Natural killer cell (primary cell): ENCODE measurements at places on chromosomes 5 and 9. TPM values are rescaled to one million over a fixed set of nuclear protein-coding genes. Genes with fewer than 3 reads are reported as not detected.

DNA sequence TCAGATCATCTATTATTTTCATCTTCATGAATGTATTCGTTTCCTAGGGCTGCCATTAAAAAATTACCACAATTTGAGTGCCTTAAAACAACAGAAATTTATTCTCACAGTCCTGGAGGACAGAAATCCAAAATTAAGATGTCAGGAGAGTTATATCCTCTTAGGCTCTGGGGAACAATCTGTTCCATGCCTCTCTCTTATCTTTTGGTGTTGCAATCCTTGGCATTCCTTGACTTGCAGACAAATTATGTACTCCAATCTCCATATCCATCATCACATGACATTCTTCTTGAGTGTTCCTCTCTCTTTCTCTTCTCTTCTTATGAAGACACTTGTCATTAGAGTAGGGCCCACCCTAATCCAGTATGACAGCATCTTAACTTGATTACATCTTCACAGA lies 339.4 kb downstream of the EFNA5 start:
- no peaks in the 10 kb centered on the region for H3K36me3 ChIP-seq
- no peak overlapping the region for H3K27ac ChIP-seq
- no peak overlapping the region for H3K4me3 ChIP-seq
- DNase-seq = no peak
- no peaks in the 10 kb centered on the region for H3K4me1 ChIP-seq

DNA sequence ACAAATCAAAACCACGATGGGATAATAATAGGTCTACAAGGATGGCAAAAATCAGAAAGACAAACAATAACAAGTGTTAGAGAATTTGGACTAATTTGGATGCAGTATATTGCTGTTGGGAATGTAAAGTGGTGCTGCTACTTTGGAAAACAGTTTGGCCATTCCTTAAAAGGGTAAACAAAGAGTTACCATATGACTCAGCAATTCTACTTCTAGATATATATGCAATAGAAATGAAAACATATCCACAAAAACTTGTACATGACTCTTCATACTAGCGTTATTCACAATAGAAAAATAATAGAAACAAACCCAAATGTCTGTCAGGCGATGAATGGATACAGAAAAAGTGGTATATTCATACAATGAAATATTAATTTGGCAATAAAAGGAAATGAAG lies 58.3 kb downstream of the JAK2 start:
- peaks cover 21% of the 10 kb centered on the region for H3K36me3 ChIP-seq
- no peak overlapping the region for H3K4me3 ChIP-seq
- DNase-seq = no peak
- no peak overlapping the region for H3K27ac ChIP-seq
- H3K27me3 ChIP-seq = no peaks in the 10 kb centered on the region

The SKIC3 gene
- 94.1 TPM for total RNA-seq

The RHOBTB3 gene
- total RNA-seq = 55.1 TPM

The KDM4C gene
- total RNA-seq = 137 TPM

GRCh38 chr5:2432076-2432920 lies 319.2 kb downstream of the IRX2 start:
- no peak overlapping the region for H3K27ac ChIP-seq
- no peak for DNase-seq
- no peaks in the 10 kb centered on the region for H3K4me1 ChIP-seq
- H3K27me3 ChIP-seq = no peaks in the 10 kb centered on the region
- no peaks in the 10 kb centered on the region for H3K36me3 ChIP-seq
- no peak overlapping the region for H3K4me3 ChIP-seq

- no peak overlapping the region for H3K27ac ChIP-seq
- no peak for DNase-seq
- H3K36me3 ChIP-seq = no peaks in the 10 kb centered on the region
- H3K4me3 ChIP-seq = no peak overlapping the region
These were observed 42.8 kb upstream of the PARP8 start for GRCh38 chr5:50623666-50624065.

DNA sequence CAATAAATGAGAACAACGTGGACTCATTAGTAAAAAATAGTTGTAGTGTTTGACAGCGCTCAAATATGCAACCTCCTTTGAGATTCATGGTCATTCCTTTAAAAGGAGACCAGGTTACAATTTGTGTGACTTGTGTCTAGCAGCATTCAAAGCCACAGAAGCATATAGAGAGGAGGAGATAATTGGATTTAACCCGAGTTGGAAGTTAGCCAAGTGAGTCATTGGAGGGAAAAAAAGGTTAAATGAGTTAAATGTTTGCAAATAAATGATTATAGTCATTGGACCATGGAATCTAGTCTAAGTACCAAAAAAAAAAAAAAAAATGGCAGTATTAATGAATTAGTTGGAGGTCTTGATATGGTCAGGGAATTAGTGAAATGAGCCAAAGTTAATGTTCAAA lies 90.9 kb downstream of the ITGA1 start:
- H3K4me3 ChIP-seq = no peak overlapping the region
- no peak overlapping the region for H3K27ac ChIP-seq
- no peaks in the 10 kb centered on the region for H3K4me1 ChIP-seq
- H3K36me3 ChIP-seq = no peaks in the 10 kb centered on the region
- no peaks in the 10 kb centered on the region for H3K27me3 ChIP-seq

The AGPAT2 gene
- 19.4 TPM for total RNA-seq

DNA sequence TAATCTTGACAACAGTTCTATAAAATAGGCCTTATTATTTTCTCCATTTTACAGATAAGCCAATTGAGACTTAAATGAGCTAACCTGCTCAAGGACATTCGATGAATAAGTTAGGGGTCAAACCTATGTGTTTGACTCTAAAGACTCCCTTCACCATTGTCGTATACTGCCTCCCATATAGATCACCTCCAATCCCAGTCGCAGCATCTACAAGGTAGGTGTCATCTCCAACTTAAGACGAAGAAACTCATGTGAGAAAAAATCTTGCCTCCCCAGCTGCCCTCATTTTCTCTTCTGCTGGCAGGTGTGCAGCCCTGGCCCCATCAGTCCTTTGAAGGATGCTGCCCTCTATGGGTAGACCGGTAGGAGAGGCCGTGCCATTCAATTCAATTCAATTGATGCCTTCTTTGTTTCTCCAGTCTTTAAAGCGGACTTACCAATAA lies 75.2 kb upstream of the SMARCA2 start:
- H3K4me1 ChIP-seq = no peaks in the 10 kb centered on the region
- peak; percentile 56 for DNase-seq
- H3K27me3 ChIP-seq = no peaks in the 10 kb centered on the region
- no peak overlapping the region for H3K27ac ChIP-seq
- no peak overlapping the region for H3K4me3 ChIP-seq

DNA sequence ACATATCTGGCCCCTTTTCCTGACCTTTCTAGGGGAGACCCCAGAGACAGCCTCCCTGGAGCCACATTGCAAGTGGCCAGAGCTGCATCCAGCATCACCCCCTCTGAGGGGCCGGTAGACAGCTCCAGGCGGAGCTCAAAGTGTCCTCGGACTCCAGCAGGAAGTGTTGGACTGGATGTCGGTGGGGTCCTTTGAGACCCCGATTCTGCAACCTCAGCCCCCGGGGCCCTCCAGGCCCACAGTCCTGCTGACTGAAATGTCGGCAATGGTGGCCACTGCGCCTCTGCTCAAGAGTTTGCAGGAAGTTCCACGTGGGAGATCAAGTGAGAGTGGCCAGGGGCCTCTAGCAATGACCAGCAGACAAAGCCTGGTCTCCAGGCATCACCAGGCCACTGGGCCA lies 115.9 kb upstream of the FOXD4L5 start:
- H3K36me3 ChIP-seq = no peaks in the 10 kb centered on the region
- no peak overlapping the region for H3K27ac ChIP-seq
- H3K27me3 ChIP-seq = no peaks in the 10 kb centered on the region
- no peaks in the 10 kb centered on the region for H3K4me1 ChIP-seq
- no peak overlapping the region for H3K4me3 ChIP-seq

The SOHLH1 gene
- total RNA-seq = not detected

DNA sequence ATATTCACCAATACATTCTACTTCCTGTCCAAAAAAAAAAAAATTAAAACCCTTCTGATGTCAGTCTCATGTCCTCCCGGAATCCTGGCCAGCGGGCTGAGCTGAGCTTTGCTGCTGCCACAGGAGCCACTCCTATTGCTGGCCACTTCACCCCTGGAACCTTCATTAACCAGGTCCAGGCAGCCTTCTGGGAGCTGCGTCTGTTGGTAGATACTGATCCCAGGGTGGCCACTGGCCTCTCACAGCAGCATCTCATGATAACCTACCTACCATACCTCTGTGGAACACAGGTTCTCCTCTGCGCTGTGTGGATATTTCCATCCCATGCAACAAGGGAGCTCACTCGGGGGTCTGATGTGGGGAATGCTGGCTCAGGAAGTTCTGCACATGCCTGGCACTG lies 21.0 kb upstream of the NPM1 start:
- no peaks in the 10 kb centered on the region for H3K27me3 ChIP-seq
- no peaks in the 10 kb centered on the region for H3K36me3 ChIP-seq
- no peak overlapping the region for H3K4me3 ChIP-seq
- DNase-seq = no peak

GRCh38 chr5:176647843-176648473 lies 674 bp downstream of the TSPAN17 start:
- peaks cover 62% of the 10 kb centered on the region for H3K4me1 ChIP-seq
- no peaks in the 10 kb centered on the region for H3K36me3 ChIP-seq
- no peaks in the 10 kb centered on the region for H3K27me3 ChIP-seq
- DNase-seq = peak; percentile 52
- peak overlapping the region; percentile 10 for H3K27ac ChIP-seq
- H3K4me3 ChIP-seq = peak overlapping the region; percentile 57

DNA sequence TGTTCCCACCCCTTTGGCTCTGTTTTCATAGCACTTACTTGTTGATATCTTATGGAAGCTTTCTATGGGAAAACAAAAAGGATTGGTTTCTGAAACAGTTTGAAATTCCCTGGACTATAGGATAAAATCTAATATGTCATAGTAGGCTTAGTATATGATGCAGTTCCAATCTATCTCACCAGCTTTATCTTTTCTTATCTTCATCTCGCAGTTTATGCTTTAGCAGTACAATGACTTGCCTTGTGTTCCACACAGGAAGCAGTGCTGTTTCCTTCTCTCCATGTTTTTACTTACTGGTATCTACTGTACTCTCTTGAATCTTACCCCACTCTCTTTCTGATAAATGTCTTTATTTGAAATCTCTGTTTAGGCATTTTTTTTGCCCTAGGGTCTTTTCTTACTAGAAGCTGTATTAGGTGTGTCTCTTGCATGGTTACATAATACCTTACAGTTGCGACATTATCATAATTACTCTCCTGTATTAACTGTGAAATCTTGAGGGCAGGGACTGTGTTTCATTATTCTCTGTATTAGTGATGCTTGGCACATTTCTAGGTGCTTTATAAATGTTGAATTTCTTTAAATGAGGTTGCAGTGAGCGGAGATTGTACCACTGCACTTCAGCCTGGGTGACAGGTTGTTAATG lies 76.3 kb downstream of the FOCAD start:
- H3K4me3 ChIP-seq = no peak overlapping the region
- H3K27ac ChIP-seq = no peak overlapping the region
- no peaks in the 10 kb centered on the region for H3K4me1 ChIP-seq
- H3K27me3 ChIP-seq = no peaks in the 10 kb centered on the region
- H3K36me3 ChIP-seq = no peaks in the 10 kb centered on the region
